Coronary artery (tissue), 2 donors: ENCODE measurements at places on chromosomes 5 and 9.

GRCh38 chr5:124365361-124365801, 381.1 kb downstream of the ZNF608 start:
- no peak for DNase-seq

DNA sequence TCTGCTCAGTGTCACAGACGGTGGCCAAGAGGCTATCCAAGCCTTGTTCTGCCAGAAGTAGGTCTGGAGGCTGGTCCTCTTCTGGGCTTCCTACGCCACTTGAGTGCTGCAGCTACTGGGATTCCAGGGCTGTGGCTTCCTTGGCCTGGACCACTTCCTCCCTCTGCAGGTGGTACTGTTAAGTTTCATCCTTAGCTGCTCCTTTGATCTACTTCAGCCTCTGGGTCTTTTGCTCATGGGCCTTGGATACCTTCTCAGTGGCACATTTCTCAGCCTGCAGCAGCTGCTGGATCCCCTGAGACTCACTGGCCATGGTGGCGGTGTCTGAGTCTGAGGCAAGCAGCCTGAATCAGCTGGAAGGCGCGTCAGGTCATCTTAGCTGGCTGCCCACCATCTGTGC, 10.3 kb downstream of the CNOT8 start:
- DNase-seq: no peak

GRCh38 chr5:140633501-140633900, 526 bp upstream of the CD14 start:
- DNase-seq: no peak

- DNase-seq: no peak
These were observed 12.4 kb downstream of the UBAP1 start for GRCh38 chr9:34190996-34191892.

GRCh38 chr5:58314356-58315210, 145.3 kb downstream of the PLK2 start:
- DNase-seq: no peak
